Activated T-cell treated with anti-CD3 and anti-CD28 coated beads, Interleukin-2, amount 50 U/mL, for 72 hours (primary cell): ENCODE measurements at places on chromosomes 1 and 21. TPM values are rescaled to one million over a fixed set of nuclear protein-coding genes. Genes with fewer than 3 reads are reported as not detected.

DNA sequence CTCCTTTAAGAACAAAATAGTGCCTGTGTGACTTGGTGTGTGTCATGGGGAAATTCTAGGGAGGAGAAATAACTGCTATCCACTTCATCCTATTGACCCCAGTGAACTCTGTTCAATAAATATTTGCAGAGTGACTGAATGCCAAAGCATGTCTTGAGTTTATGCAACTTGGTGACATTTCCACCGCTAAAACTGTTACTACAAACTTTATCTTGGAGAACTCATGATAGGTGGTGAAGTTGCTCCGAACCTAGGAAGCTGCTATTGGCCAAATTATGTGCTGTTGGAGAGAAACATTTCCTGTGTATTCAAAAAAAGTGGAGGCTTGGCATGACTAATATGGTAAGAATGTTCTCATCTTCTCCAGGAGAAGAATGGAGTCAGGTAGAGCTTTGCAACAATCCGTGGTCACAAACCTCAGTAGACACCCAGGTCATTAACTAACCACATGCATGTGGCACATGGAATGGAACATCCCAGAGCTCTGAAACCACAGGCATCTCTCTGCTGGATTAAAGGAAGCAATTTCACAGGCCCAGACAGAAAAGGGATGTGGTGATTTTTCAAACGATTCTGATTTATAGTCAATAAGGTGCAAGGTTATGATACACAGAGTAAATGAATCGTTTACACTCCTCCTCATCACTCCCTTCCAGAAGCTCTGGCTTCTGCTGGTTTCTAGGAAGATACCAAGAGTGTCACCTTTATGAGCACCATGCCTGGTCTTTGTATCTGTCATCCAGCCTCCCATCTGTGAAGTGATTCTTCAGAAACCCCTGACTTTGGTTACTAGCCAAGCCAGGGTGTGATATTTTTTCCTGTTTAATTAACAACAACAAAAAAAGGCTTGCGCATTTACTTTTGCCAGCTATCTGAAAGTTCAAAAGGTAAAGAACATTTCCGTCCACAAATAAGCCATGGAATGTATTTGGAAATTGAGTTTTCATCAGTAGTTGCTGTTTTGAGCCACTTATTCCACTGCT, 361.1 kb downstream of the TGFB2 start:
- DNase-seq, result no peak

- DNase-seq, result no peak
These were observed 26.6 kb downstream of the DDAH1 start for GRCh38 chr1:85438353-85438752.

DNA sequence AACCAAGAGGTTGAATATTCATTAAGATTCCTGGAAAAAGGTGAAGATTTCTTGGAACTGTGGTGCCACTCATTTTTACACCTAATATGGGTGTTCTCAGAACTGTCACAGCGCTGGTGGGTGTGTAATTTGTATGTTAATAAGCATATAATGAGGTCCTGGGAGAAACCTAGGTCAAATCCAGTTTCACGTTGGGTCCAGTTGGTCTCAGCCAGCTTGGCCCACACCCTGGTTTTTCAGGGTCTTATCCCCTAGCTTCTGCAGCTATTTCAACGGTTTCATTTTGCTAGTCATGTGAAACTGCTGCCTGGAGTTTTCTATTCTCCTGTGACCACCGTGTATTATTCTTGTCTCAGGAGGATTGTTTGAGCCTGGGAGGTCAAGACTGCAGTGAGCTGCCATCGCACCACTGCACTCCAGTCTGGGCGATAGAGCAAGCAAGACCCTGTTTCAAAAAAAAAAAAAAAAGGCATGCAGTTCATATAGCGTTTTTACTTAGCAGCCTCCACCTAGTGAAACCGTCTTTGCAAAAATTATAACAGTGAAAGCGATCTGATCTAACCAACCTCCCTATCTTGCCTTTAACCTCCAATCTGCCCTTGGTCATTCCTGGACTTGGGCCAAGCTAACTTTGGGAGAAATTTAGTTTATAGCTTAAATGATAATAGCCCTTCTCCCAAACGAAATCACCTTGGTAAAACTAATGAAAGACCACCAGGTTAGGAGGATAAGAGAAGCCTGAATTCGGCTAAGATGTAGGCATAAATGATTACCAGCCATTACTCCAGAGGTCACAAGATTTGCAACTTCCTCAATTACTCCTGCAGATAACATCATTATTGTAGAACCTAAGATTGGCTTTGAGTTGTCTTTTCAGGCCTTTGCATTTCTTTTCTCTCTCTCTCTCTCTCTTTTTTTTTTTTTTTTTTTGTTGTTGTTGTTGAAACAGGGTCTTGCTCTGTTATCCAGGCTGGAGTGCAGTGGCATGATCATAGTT, 44.0 kb downstream of the PTAFR start:
- no peak for DNase-seq

GRCh38 chr1:165444897-165445370, at the start of gene RXRG:
TSS of gene RXRG (minus strand) at chr1:165445126. CDS start at chr1:165444893, 233 bp downstream.
- peak; percentile 38 for DNase-seq

DNA sequence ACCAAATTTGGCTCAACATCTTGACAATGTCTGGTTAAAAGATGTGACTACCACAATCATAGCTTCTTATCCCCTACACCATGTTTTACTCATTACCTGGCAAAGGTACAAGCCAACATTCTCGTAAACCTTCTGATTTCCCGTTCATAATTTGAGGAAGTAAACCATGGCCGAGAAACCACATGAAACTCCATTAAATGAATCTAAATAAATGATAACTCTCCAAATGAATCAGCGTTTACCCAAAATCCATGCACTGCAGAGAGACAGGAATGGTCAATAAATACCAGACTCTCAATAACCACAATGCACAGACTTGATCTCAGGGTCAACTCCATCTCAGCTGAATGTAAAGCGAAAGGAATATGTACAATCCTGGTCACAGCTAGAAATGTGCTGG, 125.2 kb downstream of the TYW3 start:
- DNase-seq, result no peak

DNA sequence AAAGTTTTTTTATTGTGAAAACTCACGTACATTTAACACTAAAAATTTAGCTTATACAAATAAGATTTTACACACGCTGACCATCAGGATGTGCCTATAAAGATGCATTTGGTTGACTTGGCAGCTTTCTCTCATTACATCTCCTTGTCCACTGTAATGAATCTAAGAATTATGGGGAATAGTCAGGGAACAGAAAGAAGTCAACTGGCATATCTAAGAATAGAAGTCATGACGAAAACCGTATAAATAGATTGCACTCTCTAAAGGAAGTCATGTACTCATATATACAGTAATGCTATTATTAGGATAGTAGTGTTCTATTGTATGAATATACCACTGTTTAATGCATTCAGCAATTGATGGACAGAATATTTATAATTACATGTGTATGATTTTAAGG, 575.8 kb upstream of the B3GALT2 start:
- DNase-seq, result no peak

DNA sequence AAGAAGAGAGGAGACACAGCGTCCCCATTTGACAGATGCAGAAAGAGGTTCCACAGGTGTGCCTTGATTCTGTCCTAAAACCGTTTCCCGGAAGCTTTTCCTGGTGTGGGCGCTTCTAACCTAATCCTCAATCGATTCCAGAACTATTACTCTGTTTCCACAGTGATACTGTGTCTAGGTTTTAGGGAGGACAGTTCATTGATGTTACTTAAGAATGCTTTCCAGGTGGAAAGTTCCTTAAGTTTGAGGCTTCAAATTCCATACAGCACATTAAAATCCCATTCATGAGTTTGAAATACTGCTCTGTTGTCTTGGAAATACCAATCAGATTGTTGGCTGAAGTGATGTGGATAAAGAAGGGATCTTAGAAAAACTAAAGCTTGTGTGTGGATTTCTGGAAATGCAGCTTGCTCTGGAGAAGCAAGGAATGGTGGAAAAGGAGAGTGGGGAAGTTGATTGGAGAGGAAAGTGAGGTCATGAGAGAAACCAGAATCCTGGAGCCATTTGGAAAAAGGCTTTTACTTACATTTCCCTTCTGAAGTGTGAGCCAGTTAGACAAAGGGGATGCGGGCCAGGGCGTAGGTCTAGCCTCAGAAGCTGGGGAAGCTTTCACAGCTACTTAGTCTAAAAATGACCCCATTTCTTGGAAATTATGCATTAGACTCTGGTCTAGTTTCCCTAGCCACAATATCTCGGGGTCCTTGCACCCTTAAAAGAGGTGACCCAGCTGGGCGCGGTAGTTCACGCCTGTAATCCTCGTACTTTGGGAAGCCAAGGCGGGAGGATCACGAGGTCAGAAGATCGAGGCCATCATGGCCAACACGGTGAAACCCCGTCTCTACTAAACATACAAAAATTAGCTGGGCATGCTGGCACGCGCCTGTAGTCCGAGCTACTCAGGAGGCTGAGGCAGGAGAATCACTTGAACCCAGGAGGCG, 6.7 kb downstream of the ELF3 start:
- DNase-seq, result no peak

DNA sequence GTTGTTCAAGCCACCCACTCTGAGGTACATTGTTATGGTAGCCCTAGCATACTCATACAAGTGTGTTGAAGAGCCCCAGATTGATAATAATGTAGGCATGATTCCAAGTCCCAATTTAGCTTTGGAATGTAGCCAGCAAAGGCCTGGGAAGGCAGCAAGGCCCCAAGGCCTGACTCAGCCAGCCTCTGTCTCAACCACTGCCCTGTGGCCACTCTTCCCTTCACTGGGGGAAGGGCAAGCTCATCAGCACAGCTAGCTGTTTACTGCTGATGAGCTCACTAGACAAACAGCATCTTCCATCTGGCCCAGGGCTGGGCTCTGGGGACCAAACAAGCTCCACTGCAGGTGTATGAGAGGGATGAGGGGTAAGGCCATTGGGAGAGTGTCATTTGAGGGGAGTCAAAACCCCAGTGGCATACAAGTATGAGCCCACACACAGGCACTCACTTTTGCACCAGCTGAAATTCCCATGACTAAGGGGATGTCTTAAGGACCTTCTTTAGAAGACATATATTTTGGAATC, 2.2 kb upstream of the IRF6 start:
- no peak for DNase-seq

DNA sequence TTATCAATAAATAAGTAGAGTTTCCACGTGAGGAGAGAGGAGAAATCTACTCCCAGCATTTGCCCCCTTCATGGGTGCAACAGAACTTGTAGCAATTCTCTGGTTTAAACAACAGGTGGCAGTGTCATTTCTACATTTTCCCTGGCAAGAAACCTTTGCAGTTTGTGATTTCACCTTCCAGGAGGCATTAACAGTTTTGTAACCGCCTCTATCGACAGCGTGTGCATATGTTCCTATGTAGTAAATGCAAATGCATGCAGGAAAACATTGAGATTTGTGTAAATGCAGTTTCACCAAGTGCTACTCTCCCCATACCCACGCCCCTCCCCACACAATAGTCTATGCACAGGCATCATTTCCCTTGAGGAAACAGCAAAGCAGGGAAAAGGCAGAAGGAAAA, 494.7 kb downstream of the SMYD3 start:
- no peak for DNase-seq

DNA sequence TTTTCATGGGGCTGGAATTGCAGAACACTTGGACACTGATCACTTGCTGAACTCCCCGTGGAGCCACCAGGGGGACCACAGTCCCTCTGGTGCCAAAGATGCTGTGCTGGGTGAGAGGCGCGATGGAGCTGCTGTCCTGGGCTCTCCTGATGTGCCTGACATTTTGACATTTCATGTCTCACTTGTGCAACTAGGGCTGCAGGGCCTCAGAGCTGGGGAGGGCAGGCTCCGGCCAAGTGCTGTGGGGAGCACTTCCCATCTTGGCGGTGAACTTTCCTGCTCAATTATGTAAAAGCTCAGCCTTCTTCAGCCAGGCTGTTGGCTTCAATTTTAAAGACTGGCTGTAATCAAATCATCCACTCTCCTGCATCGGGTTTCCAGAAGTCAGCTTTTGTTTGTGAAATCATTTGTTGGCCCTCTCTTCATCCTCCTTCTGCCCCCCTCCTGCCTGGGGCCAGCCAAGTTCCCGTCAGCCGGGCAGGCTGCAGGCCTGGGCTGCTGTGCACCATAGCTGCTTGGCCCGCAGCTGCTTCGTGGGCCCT, 36.8 kb downstream of the KCNAB2 start:
- no peak for DNase-seq

DNA sequence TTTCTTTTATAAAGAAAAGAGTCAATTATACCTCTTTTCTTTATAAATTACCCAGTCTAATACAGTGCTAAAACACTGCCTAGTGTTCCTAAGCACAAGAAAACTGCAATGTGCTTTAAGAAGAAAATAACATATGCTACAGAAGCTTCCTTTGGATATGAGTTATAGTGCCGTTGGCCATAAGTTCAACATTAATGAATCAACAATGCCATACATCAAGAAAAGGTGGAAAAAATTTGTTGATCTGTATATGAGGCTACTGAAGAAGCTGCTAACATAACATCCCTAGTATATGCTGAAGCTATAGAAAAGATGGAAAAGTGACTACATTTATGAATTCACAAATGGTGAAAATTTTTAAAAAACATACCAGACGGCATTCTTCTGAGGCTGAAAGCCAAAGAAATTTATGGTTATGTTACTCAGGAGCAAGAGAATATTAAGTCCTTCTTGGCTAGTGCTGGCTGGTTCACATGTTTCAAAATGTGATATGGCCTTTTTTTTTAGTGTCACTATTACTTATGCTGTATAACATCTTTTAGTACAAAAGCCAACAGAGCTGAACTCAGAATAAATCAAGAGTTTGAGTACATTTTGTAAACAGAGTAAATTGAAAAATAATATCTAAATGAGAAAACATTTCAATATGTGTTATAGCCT, 743.2 kb upstream of the RGS18 start:
- DNase-seq, result no peak

GRCh38 chr1:183723571-183723970, 70.5 kb upstream of the APOBEC4 start:
- DNase-seq, result no peak

DNA sequence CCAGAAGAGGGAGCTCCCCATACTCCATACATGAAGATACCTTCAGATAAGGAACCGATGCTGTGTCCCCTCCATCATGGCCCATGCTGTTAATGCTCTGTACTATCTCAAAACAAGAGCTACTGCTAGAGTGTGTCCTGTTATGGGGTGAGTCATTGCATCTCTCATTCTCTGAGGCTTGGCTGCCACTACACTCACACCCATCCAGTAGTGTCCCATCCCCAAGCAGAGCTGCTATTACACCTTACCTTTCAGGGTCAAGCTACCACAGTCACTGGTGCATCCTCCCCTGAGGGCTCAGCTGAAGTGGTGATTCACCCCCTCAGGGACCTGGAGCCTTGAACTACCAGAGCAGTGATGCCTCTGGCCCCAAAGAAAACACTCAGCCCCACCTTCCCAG, 198.5 kb downstream of the PLA2G4A start:
- DNase-seq, result no peak

- peak; percentile 40 for DNase-seq
These were observed 61.0 kb downstream of the DNTTIP2 start for GRCh38 chr1:93817819-93818569.

GRCh38 chr1:27574001-27574781, 29.8 kb downstream of the AHDC1 start:
- no peak for DNase-seq

Gene GCLM
- 30.5 TPM for total RNA-seq

Gene TDRKH
- 29.3 TPM for total RNA-seq

Gene OXCT2
- total RNA-seq, result 2.9 TPM

Gene KRTAP13-4
- total RNA-seq, result not detected

Gene EXO1
- 42.1 TPM for total RNA-seq

Gene SELENBP1
- total RNA-seq, result not detected
